ENCODE measurements at places on chromosomes 1 and 21.

DNA sequence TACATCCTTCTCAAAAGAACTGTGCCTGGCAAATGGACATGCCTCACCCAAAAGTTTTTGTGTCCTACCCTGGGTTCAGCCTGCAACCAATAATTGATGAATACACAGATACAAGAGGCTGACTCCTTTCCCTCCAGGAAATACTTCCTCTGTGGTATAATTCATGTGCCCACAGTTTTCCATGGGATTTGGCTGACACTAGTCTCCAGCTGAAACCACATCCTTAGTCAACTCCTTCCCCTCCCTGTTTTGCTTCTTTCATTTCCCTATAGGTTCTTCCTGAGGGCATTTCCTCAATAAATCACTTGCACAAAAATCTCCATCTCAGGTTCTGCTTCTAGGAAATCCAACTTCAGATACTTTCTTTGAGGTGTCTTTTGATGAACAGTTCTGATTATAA, 436.6 kb upstream of the C1orf87 start:
- peak; percentile 30 for DNase-seq

DNA sequence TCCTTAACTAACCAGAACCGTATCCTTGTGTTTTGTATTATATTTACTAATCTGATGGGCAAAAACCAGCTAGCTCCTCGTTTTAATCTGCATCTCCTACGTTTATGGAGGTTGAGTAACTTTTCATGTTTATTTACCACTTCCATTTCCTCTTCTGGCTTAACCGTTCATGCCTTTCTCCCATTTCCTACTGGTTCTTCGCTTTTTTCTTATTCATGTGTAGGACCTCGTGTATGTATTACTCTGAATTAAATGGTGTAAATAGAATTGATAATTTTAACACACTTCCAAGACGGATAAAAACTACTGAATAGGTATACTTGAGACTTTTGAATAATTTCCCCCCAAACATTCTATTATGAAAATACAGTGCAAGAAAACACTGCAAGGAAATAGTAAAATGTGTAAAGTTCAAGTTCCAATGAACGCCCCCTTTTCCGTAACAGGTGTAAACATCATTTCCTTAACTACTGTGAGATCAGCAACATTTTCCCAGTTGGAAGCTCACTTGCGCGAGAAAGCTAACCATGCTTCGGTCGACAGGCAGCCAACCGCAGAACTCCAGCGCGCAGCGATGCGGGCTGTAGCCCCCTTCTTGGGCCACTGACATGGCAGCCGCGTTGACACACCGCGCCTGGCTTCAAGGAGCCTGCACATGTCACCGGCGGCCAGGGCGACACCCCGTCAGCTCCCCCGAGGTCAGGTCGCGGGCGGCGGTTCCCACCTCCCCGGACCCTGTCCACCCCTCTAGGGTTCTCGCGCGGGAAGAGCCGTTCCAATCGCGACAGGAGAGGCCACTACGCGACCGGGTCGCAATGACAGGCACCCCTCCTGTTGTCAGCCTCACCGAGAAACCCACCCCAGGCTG, 816 bp downstream of the EDEM3 start:
- peak; percentile 42 for DNase-seq

DNA sequence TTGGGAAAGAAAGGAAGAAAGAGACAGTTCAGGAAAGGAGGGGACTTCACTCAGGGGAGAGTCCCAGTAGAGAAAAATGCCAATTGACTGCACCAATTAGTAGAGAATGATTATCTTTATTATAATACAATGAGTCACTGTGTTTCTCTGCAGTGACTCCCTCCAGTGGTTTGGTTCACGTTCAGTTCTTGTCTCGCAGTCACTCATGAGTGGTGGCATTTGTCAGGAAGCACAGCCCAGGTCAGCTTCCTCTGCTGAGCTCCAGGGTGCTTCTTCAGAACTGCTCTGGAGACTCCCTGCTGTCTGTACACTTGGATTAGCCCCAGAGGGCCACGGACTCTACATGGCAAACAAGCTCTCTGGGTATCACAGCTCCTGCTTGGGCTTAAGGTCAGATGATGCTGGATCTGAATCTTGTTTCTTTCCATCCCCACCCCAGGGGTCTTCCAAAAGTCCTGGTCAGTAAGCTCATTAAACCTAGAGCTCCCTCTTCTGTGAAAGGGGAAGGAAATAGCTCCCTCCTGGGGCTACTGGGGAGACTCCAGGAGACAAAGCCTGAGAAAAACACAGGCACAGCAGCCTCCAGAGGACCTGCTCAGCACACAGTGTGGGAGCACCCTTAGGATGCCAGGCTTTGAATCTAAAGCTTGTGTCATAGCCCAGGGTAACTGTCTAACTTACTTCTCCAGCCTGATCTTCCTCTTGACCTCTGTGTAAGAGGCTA, 619.0 kb downstream of the AJAP1 start:
- no peak for DNase-seq

- no peak for DNase-seq
Measured at GRCh38 chr1:212621949-212622305, 13.4 kb downstream of the ATF3 start.

DNA sequence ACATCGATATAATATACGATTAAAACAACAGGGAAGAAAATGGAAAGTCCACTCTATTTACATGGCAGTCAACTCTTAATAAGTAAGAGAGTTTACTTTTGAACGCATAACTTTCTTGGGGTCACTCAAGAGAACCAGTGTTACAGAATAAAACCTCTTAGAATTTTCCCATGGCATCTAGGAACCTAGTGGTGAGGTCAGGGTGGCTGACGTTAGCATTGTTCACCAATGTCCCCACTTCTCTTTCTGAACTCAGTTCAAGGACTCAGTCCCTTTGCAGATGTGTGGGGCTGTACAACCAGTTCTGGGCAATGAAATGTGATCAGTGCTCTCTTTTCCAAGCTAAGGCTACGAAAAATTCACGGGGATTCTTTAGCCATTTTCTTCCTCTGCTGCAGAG, 2.6 kb upstream of the RNF2 start:
- DNase-seq = no peak

- DNase-seq = peak; percentile 72
Measured at GRCh38 chr1:54767526-54767925, 3.2 kb upstream of the PARS2 start.

- no peak for DNase-seq
Measured at GRCh38 chr1:41161846-41162245, 80.3 kb downstream of the SCMH1 start.

DNA sequence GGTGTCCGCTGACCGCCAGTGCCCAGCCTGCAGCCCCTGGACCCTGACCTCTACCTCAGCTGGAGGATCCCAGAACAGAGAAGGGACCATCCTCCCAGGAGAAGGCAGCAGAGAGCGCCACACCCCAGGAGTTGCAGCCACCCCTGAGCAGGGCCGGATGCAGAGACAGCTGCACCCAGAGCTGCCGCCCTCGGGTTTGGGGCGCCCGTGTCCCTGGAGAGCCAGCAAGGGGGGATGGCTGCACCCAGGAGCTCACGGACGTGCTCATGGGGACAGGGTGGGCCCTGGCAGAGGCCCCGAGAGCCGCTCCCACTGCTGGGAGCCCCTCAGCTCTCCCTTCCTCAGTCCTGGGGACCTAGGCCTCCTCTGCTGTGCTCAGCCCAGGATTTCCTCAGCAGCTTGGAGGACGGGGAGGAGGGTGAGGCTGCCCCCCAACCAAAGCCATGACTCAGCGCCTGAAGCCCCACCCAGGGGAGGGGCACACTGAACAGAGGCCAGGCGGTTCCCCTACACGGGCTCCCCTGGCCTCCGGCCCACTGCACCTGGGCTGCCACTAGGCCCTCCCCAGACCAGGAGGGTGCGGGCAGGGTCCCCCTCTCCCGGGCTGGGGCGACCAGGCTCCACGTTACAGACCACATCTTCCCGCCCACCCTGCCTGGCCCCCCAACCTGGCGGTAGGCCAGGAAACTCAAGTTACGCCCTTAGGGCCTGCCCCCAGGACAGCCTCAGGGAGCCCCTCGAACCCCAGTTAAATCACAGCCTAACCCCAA, 2.2 kb downstream of the ACAP3 start:
- peak; percentile 72 for DNase-seq

DNA sequence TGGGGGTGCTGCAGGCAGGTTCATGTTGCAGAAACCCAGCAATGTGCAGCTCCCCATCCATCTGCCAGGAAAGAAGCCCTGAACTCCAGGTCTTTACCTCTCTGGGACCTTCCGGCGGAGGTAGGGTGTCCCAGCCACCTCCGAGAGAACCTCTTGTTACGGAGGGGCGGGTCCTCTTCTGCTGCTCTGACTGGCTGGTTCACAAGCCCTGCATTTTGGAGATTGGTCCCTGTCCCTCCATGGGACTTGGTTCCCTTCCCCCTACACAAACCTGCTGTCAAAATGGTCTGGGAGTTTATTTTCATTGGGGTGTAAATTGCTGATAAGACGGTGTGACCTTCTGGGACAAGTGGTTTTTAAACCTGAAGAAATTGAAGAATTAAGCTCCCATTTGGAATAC, 8.0 kb upstream of the CELSR2 start:
- no peak for DNase-seq

- DNase-seq = peak; percentile 87
Measured at GRCh38 chr1:24702511-24703293, 42.5 kb upstream of the CLIC4 start.

- no peak for DNase-seq
Measured at GRCh38 chr1:202553560-202554038, 156.7 kb downstream of the SYT2 start.

DNA sequence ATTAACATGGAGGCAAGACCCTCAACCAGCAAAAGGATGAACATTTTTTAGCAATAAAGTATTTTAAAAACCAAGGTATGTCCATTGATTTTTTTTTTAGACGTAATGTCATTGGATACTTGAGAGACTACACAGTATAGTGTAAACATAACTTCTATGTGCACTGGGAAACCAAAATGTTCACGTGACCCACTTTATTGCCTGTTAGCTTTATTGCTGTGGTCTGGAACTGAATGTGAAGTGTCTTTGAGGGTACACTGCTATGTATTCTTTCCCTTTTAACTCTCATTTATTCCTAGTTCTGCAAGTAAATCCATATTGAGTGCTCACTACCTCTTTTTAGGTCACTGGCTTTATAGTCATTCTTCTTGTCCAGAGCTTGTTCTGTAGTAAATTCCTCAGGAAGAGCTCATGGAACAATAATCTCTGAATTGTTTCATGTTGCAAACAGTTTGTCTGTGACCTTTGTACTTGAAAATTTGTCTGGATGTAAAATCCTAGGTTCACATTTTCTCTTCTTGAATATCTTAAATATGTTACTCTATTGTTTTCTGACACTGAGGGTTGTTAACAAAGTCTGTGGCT, 20.6 kb downstream of the ABCD3 start:
- DNase-seq = no peak

DNA sequence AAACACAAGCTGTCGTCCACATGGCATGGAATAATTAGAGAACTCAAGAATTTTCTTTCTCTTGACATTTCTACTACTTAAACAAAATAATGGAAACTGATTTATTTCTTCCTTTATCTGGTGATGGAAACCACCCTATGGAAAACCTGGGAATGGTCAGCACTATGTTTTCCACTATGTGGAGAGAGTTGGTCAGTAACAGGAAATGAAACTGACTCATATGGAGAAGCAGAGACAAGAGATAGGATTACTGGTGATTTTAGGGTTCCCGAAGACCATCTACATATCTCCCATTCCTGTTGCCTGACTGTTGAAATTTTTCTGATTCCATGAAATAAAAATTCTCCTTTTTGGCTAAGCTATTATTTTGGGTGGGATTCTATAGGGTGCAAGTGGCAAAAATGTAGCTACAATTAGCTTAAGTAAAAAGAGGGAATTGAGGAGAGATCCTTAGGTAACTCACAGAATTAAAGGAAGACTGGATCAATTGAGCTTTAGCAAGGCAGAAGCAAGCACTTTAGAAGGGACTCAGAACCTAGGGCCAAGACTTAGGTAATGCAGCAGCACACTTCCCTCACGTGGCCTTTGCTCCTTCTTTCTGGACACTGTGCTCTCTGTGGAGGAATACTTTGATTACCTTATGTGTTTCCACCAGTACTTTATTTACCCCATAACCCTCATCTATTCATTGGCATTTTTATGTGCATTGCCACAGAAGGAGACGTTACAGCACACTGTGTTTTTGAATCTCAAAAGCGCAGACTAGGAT, 89.6 kb downstream of the LEPR start:
- DNase-seq = peak; percentile 23

- no peak for DNase-seq
Measured at GRCh38 chr1:16143005-16143565, 12.8 kb downstream of the EPHA2 start.

- peak; percentile 59 for DNase-seq
Measured at GRCh38 chr1:21782349-21782867, 541 bp downstream of the USP48 start.

GRCh38 chr1:36735939-36736730, 253.4 kb upstream of the CSF3R start:
- DNase-seq = no peak

DNA sequence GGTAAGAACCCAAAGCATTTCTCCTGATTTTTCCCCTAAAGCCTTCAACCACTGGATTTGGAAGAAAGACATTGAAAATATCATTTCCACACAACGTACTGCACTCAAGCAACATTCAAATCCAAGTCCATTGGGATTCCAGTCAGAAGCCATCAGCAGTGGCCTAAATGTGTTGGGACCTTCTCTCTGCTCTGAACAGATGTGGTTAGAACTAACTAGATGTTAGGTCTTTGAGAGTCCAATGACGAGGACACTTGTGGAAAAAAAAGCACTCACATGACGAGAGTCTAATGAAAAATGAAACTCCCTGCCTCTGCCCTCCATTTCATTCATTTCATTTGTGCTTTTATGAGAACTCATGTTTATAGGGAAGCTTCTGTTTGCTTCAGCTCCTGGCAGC, 382.3 kb downstream of the SIPA1L2 start:
- DNase-seq = no peak

- DNase-seq = no peak
Measured at GRCh38 chr1:26838474-26839338, 12.2 kb downstream of the ZDHHC18 start.

GRCh38 chr1:223219318-223219635, 76.2 kb upstream of the TLR5 start:
- no peak for DNase-seq

- peak; percentile 60 for DNase-seq
Measured at GRCh38 chr1:24418898-24419628, 3.5 kb downstream of the NIPAL3 start.

DNA sequence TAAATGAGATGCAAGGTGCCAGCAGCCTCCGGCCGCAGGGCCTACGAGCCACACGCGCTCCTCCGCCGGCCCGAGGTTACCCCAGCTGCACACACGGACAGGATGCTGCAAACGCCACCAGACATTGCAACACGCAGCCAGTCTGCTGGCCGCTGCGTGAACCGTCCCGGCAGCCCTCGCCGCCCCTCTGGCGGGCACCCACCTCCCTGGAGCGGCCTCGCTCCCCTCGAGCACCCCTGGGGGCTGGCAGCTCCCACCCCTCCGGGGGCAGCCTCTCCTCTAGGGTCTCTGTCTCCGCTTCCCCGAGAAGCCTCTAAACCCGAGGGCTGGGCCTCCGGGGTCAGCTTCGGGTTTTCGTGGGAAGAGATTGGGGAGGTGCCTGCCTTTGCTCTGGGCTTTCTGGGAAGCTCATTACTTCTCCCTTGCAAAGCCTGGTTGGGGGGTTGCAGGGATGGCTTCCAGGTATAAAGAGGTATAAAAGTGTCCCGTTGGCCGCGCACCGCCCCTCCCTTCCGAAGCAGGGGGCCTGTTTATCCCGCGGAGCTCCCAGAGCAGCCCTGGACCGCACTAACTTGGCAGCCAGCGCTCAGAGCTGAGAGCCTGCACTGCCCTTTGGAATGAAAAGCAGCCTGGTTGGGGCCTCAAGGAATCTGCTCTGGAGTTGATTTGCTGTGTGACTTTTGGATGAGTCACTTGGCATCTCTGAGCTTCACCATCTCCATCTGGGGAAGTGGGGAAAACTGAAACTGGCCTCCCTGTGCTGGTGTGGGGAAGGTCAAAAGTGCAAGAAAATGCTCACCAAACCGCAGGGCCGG, 21.8 kb downstream of the DHRS3 start:
- DNase-seq = peak; percentile 92

- DNase-seq = peak; percentile 28
Measured at GRCh38 chr1:9317591-9318417, 25.1 kb downstream of the SPSB1 start.

Measured in kidney tubule cell (primary cell).